Endothelial cell of umbilical vein (primary cell): ENCODE measurements at places on chromosomes 3 and 15. TPM values are rescaled to one million over a fixed set of nuclear protein-coding genes. Genes with fewer than 3 reads are reported as not detected.

CLDN1 gene
- 0.16 and 0.32 TPM in 2 replicates for polyA plus RNA-seq

GCNT3 gene
- not detected in 2 replicates for polyA plus RNA-seq

DNA sequence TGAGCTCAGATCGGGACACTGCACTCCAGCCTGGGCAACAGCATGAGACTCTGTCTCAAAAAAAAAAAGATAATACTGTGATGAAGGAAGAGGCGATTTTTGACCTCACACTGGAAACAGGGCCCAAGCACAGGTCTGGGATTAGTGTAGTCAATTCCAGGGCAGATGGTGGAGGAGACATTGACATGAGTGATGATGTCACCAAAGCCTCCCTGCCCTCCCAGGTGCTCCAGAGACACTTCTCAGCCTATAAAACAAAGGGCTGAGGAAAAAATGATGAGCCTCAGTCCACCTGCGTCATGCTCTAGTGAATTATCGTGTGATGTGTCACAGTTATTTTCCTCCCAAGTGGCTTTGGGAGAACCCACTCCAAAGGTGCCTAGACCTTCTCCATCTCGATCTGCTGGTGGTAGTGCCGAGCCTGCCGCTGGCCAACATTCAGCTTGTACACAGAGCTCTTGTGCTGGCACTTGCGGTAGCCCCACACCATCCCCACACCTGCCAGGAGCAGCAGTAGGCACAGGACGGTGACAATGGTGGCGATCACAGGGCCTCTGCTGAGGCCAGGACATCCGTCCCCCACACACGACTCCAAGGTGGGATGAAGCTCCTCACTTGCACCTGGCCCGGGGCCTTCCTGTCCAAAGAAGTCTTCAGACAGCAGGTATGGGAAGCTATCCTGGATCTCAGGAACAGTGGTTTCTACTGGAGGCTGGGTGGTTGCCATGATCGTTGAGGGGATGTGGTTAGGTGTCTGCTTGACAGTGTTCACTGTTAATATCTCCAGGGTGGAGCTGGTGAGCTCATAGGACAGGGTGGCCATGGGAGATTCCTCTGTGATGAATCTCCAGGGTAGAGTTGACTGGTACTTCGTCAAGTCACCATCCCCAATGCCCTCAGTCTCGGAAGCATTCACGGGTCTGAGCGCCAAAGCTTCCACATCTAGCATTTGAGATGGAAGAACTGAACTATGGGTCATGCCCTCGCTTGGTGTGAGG lies 38.8 kb downstream of the CRTAP start:
- no peaks in the 10 kb centered on the region for H3K4me1 ChIP-seq
- DNase-seq, result no peak
- H3K27ac ChIP-seq, result no peak overlapping the region
- no peaks in the 10 kb centered on the region for H3K27me3 ChIP-seq
- H3K36me3 ChIP-seq, result peaks cover 3% of the 10 kb centered on the region
- no peak overlapping the region for H3K4me3 ChIP-seq

GRCh38 chr3:111769110-111769991 lies 89.7 kb upstream of the PHLDB2 start:
- peaks cover 14% of the 10 kb centered on the region for H3K4me1 ChIP-seq
- no peaks in the 10 kb centered on the region for H3K36me3 ChIP-seq
- DNase-seq, result no peak
- no peaks in the 10 kb centered on the region for H3K27me3 ChIP-seq
- H3K27ac ChIP-seq, result peak overlapping the region; percentile 19
